ENCODE measurements at places on chromosomes 7 and 10.

DNA sequence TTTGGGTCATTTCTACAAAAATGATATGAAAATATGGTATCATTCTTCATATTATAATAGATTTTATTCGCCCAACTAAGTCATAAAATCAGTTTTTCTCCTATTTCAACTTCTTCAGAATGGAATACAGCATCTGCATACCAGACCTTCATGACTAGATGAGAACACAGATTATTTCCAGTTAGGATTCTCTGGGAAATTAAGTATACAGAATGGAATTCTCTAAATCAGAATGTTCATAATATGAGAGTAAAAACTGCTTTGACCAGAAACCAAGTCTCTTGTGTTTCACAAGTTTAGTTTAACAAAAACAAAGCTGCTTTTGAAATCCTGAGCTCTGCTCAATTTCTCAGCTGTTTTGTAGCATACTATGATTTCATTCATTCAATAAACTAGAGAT is 160.3 kb upstream of the SEMA3A start:
- no peak for DNase-seq

- no peak for DNase-seq
These were observed 29.1 kb downstream of the MKX start for GRCh38 chr10:27716521-27716920.

DNA sequence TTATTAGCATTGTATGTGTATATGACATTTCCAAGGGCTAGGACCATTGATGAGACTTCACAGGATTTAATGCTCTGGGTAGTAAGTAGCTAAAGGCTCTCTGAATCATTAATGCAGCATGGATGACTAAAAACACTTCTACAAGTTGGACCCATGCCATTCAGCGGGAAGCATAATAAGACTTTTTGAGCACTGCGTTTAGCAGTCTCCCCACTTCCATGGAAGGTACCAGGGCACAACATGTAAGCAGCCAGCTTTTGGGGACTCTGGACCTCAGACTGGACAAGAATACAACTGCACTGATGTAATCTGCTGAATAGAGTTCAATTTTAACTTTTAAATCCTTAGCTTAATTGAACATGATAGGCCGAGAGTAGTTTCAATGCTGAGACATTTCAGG is 191.7 kb upstream of the IMMP2L start:
- no peak for DNase-seq

GRCh38 chr7:144818511-144818910 is 17.3 kb downstream of the TPK1 start:
- DNase-seq = no peak

GRCh38 chr7:44401692-44402091 is 76.3 kb upstream of the CAMK2B start:
- DNase-seq = no peak

GRCh38 chr10:95820363-95820762 is 64.4 kb downstream of the ENTPD1 start:
- no peak for DNase-seq

GRCh38 chr7:143375298-143376034 is 5.7 kb upstream of the ZYX start:
- DNase-seq = no peak
